WTC11 (cell line): ENCODE measurements at places on chromosomes 3 and 15. TPM values are rescaled to one million over a fixed set of nuclear protein-coding genes. Genes with fewer than 3 reads are reported as not detected.

The TRA2B gene
- total RNA-seq: 214 to 240 TPM (median 236 TPM) in 3 replicates

The ARGFX gene
- total RNA-seq: not detected in 3 replicates

The LRRIQ4 gene
- 0.09 to 0.34 TPM (median 0.18 TPM) in 3 replicates for total RNA-seq

The ALPK3 gene
- total RNA-seq: 16.5 to 23.0 TPM (median 20.9 TPM) in 3 replicates

The GOLGA6A gene
- 3.1 to 6.0 TPM (median 5.7 TPM) in 3 replicates for total RNA-seq

The GREM1 gene
- total RNA-seq: 0.59 to 1.4 TPM (median 0.71 TPM) in 3 replicates

The MAP1A gene
- 1.1 to 2.2 TPM (median 1.1 TPM) in 3 replicates for total RNA-seq

The GOLGA6L10 gene
- total RNA-seq: 5.1 to 7.7 TPM (median 5.8 TPM) in 3 replicates

The AGBL1 gene
- total RNA-seq: 0.07 TPM in 1 of 3 replicates, not detected in the others

The CHDH gene
- 9.5 to 11.7 TPM (median 10.6 TPM) in 3 replicates for total RNA-seq

The NPAP1 gene
- total RNA-seq: 0.11 to 0.13 TPM (median 0.11 TPM) in 3 replicates

The CCDC32 gene
- 12.8 to 15.6 TPM (median 13.7 TPM) in 3 replicates for total RNA-seq

The CD86 gene
- total RNA-seq: 0.25 to 0.61 TPM (median 0.30 TPM) in 3 replicates

The OXTR gene
- 1.6 to 3.6 TPM (median 1.7 TPM) in 3 replicates for total RNA-seq
